Smooth muscle cell of the brain vasculature (primary cell): ENCODE measurements at places on chromosomes 4 and X.
A peak's percentile ranks its signal among the peaks of the same experiment; 100 is the strongest.

- DNase-seq = no peak
These were observed 19.3 kb downstream of the SEL1L3 start for GRCh38 chr4:25843340-25844097.

- no peak for DNase-seq
These were observed 210.8 kb downstream of the SPOCK3 start for GRCh38 chr4:167023364-167023925.

DNA sequence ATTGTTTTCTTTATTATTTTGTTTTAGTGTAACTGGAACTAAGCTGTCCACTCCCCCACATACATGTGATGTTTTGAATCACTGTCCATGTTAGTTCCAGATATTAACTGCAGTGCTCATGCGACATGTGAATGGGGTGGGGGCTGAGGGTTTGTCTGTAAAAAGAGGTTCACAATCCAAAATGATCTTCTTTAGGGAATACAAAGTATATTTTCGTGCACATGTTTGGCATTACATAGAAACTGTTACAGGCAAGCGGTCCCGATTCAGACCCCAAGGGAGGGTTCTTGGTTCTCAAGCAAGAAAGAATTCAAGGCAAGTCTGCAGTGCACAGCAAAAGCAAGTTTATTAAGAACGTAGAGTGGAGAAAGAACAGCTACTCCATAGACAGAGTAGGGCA lies 296.5 kb upstream of the CLNK start:
- no peak for DNase-seq

DNA sequence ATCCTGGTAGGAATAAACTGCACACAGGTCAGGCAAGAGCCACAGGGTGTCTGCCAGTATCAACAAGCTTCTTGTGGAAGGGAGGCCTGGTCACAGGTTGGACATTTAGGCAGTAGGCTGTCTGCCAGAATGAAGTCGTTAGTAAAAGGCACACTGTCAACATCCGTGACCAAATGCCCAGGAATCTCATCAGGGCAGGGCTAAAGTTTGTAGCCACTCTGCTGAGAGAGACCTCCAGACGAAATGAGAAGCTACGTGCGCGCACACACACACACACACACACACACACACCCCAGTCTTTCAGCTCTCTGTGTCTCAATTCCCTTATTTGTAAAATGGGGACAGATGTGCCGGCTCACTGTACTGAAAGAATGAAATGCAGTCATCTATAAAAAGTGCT lies 408.7 kb upstream of the ZFP42 start:
- no peak for DNase-seq

DNA sequence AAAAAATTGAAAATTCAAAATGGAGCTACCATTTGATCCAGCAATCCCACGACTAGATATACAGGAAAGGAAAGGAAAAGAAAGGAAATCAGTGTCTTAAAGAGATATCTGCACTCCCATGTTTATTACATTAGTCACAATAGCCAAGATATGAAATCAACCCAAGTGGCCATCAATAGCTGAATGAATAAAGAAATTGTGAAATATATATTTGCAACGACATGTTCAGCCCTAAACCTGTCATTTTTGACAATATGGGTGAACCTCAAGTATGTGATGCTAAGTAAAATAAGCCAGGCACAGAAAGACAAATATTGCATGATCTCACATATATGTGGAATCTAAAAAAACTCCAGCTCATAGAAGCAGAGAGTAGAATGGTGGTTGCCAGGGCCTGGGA lies 155.1 kb downstream of the ANXA5 start:
- DNase-seq = no peak

DNA sequence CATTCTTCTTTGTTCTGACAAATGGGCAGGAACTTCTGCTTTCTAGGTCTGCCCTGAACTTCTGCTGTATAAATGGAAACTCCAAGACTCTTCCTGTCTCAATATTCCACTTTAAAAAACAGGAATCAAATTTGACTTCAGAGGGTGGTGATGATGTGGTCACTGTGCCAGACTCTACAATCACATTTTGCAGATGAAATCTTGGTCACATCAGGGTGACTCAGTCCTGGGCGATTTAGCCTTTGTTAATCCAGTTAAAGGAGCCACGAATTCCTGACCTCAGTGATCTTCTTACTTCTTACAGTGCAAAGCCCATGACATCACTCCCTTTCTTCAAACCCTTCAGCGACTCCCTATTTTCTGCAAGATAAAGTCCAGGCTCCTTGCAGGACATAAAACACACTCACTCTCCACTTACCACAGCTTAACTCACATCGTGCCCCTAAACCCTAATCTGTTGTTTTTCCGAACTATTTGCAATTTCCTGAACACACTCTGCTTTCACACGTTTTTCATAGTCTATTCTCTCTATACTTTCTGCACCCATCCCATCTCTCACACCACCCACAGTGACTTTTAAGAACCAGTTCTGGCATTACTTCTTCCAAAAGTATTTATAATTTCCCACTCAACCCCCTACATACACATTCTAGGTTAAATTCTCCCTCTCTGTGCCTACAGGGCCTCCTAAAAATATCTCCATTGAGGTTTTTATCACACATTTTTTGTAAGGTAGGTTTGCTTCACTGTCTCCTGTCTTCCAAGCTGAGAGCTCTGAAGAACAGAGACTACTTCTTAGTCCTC lies 11.1 kb downstream of the GASK1B start:
- no peak for DNase-seq

- no peak for DNase-seq
These were observed 6.0 kb downstream of the GAGE10 start for GRCh38 chrX:49309401-49309981.

- no peak for DNase-seq
These were observed 247.8 kb downstream of the TEX13A start for GRCh38 chrX:104972737-104973136.

DNA sequence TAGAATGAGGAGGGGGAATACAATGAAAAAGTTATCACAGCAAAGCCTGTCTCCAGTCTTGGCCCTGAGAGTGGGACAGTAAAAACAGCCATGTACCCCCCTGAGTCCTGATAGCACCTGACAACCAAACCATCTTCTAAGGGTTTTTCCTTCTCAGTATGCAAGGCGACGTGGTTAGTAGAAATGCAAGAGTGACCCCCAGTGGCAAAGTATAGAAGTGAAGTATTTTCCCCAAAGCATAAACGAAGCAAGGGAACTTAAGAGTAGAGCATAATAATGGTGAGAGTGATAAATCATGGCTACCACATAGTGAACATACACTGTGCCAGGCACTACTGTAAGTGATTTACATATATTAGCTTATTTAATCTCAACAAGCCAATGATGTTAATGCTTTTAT lies 52.8 kb downstream of the FAM47C start:
- peak; percentile 12 for DNase-seq
